ENCODE measurements at places on chromosomes 6 and 20. TPM values are rescaled to one million over a fixed set of nuclear protein-coding genes. Genes with fewer than 3 reads are reported as not detected.

The CLDN20 gene
- 2.2 TPM for total RNA-seq

The MEI4 gene
- 3.4 TPM for total RNA-seq

The CCNC gene
- total RNA-seq: 100 TPM

The RIPPLY2 gene
- 7.0 TPM for total RNA-seq

The FRK gene
- 2.6 TPM for total RNA-seq

The SULF2 gene
- total RNA-seq: 69.3 TPM

The FAM83D gene
- total RNA-seq: 5.3 TPM

The HLA-DRA gene
- 47.4 TPM for total RNA-seq

The OOEP gene
- not detected for total RNA-seq

The CBLN4 gene
- total RNA-seq: 9.9 TPM

- DNase-seq: no peak
Observed at GRCh38 chr6:43303751-43304331, 4.8 kb downstream of the CRIP3 start.

DNA sequence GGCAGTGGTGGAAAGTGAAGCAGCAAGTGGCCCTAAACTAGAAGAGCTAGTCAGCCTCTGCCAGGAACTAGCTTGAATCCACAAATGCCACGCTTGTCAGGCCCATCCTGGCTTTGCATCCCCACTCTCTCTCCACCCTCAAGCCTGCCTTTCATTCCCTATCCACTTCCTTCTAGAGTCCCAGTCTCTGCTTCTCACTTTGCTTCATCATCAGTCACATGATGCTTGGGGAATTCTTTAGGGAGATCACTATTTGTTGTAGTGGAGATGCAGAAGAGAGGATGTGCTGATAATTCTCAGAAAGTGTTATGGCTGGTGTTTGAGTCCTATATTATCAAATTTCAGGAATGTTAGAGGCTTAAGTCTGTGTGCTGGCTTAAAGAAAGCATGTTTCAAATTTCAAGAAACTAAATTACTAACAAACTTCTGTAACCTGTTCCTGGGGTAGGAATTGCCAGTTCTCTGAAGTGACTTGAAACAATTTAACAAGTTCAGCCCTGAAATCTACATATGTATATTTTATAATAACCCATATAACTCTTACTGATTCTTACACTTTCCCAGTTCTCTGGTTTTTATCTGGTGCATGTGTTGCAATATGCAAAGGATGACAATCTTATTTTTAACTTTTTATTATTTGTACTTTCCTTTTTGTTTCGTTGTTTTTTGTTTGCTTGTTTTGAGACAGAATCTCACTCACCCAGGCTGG lies 7.5 kb downstream of the TRIM39 start:
- no peak for DNase-seq

- no peak for DNase-seq
Observed at GRCh38 chr20:41425180-41425884, 58.7 kb upstream of the EMILIN3 start.

DNA sequence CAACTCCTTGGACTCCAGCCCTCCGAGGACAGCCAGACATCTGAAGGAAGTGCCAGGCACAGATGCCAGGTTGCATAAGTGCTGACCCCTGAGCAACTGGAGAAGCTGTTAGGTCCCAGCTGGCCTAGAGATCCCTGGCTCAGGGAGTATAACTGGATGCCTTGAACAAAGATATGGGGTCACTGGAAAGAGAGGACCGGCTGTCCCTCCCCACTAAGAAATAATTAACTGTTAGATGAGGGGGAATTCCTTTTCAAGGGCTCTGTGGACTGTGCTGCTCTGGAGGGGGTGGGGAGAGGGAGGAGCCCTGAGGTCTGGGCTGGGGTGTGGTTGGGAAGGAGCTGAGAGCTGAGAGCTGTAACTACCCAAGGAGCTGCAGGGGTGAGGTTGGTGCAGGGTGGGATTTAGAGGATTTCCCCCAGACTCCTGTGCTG lies 39.6 kb downstream of the HLA-F start:
- DNase-seq: no peak

- DNase-seq: no peak
Observed at GRCh38 chr6:137680705-137681346, 186.2 kb upstream of the TNFAIP3 start.

DNA sequence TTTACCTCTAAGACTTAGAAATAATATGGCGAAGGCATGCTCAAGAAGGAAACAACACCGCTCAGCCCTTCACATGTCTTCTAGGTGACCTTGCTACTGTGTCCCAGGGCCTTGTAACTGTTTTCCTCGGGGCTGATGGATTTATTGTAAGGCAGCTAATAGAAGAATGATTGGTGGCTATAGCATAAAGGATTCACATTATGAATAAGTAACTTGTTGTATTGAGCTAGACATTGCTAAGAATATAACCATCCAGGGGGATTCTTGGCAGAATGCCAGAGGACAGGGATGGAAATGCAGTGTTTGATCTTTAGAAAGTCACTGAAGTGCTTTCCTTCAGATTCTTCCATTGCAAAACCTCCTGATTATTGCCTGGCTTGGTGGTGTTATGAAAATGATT lies 54.9 kb downstream of the PLEKHG1 start:
- no peak for DNase-seq

- DNase-seq: no peak
Observed at GRCh38 chr6:10613077-10613476, 81.3 kb downstream of the C6orf52 start.

DNA sequence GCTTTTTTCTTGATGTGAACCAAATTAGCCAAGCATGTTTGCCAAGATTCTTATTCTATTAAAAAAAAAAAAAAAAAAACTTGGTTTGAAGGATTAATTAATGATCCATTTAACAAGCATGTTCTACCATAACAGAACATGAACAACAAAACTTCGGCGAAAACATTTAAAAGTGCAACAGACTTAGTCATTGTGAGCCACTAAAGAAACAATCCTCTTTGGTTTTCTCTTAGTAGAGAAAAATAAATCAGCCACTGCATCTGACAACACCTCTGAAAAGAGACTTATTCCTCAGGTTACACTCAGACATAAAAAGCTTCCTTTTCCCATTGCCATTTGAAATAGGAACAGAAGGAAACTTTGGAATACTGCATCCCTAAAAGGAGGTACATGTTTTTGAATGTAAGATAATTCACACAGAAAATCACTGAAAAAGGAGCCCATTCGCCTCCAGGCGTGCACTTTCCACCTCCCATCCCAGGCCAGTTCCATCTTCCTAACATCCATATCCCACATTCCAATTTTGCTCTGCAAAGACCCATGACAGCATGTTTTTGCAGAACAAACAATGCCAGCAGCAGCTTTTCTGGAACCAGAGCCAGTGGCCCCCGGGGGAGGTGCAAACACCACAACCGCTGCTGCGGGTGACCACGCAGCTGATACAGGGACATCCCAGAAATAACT lies 79.5 kb downstream of the ZMYND8 start:
- no peak for DNase-seq

- peak; percentile 50 for DNase-seq
Observed at GRCh38 chr6:39517756-39518155, 195.3 kb upstream of the KCNK16 start.

- DNase-seq: no peak
Observed at GRCh38 chr20:6702144-6702543, 65.3 kb upstream of the BMP2 start.

- DNase-seq: no peak
Observed at GRCh38 chr6:56715741-56716140, 73.1 kb upstream of the DST start.

DNA sequence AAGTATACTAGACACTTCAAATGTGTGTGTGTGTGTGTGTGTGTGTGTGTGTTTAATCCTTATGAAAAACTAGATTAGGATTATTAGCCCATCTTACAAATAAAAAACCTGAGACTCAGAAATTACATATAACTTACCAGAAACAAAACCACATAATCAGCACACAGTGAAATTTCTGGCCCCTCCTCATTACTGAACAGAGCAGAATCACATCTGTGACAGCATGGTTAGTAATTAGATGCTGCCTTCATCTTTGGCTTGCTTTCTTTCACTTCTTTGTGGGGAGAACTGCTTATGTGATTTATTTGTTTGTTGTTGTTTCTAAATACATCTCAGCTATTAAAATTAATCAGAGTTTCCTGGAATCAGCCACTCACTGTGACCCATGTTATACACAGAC lies 267.1 kb downstream of the TENT5A start:
- DNase-seq: no peak

DNA sequence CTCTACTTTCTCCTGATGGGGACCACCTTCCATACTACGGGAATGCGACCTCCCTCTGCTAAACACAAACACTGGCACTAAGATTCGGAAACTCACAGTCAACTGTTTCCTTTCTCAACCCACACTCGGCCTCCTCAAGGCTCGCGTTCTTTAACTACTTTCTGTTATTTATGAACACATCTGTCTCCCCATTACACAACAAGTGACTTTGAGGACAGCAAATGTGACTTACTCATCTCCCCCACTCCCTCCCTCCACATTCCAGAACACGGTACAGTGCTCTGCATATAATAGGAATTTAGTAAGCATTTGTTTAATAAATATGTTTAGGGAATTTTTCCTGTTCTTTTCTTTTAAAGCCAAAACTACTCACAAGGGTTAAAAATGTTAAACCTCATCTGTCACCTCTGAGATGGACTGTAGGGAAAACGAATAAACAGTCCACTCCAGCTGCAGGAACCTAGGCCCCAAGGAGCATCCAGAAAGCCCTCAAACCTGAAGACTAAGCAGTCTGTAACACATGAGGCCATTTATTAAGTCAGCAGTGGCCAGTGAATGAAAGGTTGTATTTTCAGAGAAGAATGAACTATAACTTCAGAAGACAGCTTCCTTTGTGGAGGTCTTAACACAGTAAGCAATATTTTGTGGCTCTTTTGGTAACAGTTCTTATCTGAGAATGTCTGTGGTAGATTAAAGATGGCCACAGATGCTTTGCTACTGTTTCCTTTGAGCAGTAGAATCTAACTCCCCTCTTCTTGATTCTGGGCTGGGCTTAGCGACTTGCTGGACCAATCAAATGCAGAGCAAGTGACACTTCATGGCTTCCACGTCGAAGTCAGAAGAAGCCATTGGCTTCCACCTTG lies 209.6 kb upstream of the DTNBP1 start:
- DNase-seq: no peak

GRCh38 chr20:20396794-20397193 lies 28.9 kb downstream of the INSM1 start:
- no peak for DNase-seq

- DNase-seq: peak; percentile 72
Observed at GRCh38 chr6:108746836-108747575, 101.2 kb upstream of the ARMC2 start.

DNA sequence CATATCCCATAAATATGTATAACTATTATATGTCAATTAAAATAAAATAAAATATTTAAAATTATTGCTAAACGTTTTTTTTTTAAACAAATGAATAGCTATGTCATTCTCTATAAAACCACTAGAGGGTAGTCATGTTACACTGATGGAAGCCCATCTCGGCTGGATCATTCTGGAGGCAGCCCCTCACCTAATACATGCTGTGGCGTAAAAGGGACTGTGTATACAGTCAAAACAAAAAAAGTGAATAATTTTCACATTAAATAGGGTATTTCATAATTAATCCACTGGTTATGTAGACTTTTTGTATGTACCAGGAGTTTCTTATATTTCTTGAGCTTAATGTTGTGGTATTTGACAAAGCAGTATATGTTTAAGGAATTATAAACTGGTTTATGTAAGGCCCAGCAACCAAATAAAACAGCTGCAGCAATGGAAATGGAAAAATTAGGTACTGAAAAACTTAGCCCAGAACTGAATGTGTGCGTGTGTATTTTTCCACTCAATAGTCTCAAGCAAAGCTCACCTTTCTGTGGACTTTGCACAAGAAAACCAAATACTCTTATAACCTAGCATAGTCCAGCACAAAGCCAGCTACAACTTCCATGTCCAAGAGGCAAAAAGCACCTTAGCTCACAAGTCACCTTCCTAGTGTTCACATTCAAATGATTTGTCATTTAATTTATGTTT lies 81.7 kb downstream of the COL9A1 start:
- DNase-seq: peak; percentile 42

- DNase-seq: no peak
Observed at GRCh38 chr6:47336334-47336733, 26.6 kb upstream of the TNFRSF21 start.

- peak; percentile 44 for DNase-seq
Observed at GRCh38 chr6:15462717-15463525, 199.9 kb downstream of the DTNBP1 start.

Measured in umbilical cord (tissue), 2 donors.